Hepatic stellate cell (primary cell): ENCODE measurements at places on chromosomes 2 and 18.

GRCh38 chr2:1586251-1586922 lies 157.9 kb downstream of the PXDN start:
- no peak for DNase-seq

DNA sequence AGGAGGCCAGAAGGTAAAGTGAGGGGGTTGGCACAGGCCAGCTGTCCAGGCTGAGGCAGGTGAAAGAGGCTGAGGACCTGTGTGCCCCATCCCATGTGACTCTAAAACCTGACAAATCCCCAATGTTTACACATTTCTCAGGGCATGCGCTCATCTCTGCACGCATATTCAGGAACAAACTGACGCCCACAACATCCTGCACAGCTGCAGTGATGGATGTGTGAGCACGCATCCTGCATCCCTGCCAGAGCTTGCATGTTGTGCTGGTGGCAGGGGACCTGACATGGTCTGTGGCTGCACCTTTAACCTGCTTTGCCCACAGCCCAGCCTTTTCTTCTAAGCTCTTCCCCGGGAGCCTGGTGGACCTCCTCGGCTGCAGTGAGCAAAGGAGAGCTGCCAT lies 83.1 kb downstream of the FBXO15 start:
- no peak for DNase-seq

GRCh38 chr2:70648961-70649360 lies 95.3 kb upstream of the TGFA start:
- DNase-seq, result no peak

DNA sequence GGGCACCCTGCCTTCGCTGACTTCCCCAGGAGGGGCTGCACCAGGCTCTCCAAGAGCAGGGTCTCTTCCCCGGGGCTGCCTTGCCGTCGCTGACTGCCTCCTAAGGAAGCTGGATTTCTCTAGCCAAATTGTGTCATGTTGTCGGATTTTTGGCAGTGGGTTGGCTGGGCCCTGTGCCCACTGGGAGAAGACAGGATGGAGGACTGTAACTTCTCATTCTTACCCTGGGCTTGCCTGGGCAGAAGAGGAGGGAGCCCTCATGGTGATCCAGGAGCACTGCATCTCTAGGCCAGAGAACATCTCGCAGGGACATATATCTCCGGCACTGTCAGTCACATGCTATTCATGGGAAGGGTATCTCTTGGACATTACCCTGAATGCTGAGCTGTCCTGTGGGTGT lies 6.3 kb downstream of the MYO7B start:
- DNase-seq, result no peak

DNA sequence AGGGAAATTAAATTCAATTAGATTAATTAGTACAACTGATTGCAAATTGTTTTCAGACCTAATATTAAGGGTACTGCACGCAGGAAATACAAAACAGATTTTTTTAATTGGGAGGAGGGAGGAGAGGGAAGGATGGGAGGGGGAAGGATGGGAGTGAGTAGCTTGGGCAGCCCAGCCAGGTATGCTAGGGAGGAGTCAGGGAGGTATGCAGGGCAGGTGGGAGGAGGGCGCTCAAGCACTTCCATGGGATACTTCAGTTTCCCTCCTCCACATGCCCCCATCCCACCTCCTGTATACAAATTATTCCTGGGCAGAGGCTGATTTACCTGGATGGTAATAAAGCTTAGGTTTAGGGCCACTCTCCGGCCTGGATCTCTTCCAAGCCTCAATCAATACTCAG lies 76.6 kb upstream of the CAPN13 start:
- no peak for DNase-seq

DNA sequence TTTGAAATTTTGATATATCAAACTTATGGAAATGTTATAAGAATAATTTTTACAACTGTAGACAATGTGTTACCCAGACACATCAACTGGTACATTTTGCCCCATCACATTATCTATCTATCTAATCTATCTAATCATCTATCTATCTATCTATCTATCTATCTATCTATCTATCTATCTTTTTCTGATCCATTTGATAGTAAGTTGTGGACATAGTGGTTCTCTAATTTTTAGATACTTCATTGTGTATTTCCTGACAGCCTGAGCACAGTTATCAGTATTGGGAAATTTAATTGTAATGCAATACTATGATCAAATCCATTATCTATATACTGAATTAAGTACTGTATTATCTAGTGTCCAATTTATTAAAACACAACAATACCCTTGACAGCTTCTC lies 42.0 kb upstream of the TMEM18 start:
- DNase-seq, result no peak

GRCh38 chr2:20516646-20517341 lies 69.9 kb downstream of the RHOB start:
- DNase-seq, result no peak

GRCh38 chr18:48023334-48024008 lies 93.0 kb upstream of the SMAD2 start:
- peak; percentile 24 for DNase-seq

DNA sequence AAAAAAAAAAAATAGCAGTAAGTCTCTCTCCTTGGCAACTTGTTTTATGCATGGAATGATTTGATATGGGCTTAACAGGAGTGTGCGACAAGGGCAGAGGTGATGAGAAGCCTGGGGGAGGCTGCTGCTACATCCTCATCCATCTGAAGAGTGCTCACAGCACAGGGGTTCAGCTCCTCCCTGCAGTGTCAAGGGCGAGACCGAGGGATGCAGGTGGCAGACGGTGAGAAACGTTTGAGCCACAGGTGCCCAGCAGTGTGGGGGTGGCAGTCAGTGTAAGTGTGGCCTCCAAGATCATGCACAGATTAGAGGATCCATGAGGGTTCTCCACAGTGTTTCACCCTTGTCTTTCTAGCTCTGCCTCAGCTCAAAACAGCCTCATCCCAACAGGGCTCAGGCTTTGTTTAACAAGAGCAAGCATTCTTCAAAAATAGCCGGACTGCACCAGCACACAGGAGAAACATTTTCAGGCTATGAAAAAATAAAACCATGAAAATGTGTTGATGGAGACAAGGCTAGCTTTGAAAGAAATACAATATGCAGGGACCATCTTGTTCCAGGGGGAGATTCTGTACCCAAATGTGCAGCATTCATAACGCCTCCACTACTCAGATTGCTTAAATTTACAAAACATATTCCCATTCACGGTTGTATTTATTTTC lies 324.5 kb upstream of the MYT1L start:
- no peak for DNase-seq

DNA sequence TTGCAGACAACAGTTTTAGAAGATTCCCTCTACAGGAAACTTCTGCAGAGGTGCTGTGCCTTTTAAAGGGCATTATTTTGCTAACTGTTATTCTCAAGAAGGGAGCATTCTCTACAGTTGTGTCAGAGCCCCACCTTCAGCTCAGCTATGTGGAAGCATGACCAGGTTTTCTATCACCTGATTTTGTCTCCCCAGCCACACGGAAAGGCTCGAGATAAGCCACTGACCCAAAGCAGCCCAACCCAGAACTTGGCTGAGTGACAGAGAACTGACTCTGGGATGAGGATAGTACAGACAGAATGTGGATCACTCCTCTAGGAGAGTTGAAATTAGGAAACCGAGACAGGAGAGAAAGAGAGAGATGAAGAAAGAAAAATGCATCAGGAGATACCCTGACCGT lies 10.7 kb downstream of the COL4A4 start:
- no peak for DNase-seq

- no peak for DNase-seq
These were observed 1321.6 kb upstream of the ACVR2A start for GRCh38 chr2:146523196-146523595.

- DNase-seq, result no peak
These were observed 83.3 kb downstream of the SMIM21 start for GRCh38 chr18:75344161-75344560.

DNA sequence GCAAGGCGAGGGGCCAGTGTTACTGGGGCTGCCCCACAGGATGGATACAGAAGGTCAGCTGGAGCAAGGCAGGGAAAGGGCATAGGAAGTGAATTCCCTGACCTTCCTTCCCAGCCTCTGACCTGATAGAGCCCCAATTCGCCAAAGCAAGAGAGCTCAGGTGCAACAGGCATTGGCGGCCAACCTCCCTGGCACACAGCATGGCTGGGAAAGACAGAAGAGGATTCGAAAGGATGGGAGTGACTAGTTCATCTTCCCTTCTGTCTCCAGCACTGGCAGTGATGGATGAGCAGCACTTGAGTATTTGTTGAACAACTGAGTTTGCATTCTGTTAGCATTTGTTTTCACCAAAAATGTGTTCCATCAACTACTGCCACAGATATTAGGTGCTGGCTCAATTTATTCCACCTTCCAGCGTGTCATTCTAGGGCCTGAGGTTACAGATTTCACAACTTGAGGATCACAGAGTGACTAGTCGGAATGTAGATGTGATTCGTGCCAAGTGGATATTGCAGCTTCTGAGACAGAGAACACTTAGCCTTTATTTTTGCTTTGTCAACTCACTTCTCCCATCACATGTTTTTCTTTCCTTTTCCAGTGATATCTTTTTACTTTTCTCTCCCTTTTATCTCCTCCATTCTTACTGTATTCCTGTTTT lies 6.2 kb downstream of the COPS8 start:
- DNase-seq, result no peak

- no peak for DNase-seq
These were observed 1453.1 kb upstream of the SLC39A10 start for GRCh38 chr2:194203898-194204297.

GRCh38 chr2:203535784-203536585 lies 884 bp upstream of the RAPH1 start:
- no peak for DNase-seq

DNA sequence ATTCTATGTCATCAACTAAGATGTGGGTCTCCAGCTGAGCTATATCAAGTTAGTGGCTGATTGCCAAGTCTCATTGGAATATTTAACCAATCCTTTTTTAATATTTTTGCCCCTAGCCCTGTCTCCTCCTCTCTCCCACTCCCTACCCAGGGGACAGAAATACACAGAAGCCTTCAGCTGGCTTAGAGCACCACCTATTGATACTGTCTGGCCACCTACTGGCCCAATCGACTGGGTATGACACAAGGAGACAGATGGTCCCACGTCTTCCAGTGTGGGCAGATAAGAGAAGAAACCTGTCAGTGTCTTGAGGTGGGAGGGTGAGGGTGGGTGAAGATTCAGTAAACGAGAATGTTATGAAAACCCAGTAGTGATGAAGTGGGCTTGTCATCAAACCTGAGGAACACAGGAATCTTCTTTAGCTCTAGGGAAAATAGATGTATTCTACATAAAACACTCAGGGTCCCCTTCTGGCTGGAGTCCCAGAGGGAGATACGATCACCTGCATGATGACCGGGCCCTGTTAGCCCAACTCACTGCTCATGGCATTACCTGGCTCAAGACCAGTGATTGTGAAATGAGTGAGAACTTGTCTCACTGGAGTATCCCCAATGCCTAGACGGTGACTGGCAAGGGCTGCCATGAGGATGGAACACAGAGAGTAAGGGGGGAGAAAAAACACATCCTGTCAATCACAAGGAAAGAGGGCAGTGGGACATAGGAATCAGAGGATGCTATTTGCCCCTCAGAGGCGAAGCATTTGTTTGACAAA lies 26.7 kb downstream of the POLR1A start:
- DNase-seq, result peak; percentile 42

GRCh38 chr2:50777954-50778353 lies 254.0 kb downstream of the NRXN1 start:
- DNase-seq, result no peak

- no peak for DNase-seq
These were observed 108.2 kb downstream of the TDRD15 start for GRCh38 chr2:21231985-21232384.

DNA sequence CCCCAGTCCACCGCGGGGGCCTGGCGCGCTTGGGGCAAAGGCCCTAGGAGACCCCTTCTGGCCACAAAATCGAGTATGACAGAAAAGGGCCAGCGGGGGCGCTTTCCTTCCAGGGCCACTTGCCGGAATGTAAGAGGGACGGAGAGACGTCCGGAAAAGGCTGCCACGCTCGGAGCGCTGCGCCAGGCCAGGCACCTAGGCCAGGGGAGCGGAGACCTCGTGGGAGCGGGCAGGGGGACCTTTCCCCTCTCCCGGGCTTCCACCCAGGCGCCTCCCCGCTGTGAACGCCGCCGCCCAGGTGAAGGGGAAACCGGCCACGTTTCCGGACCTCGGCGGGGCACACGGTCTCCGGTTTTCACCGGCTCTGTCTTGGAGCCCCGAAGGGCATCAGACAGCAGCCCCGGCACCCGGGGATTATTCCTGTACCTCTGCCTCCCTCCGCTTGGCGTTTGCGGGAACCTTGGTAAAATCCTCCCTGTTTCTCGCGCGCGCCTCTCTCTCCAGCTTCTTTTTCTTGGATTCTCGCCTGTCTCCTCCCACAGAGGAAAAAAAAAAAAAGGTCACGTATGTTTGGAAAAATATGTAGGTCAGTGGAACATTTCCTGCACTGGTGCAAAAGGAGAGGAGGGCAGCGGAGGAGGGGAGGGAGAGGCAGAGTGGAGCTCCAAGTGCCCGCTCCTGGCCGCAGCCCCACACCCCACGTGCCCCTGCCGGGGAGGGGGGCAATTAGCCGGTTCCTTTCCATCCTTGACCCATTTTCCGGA lies 1.2 kb upstream of the NPAS2 start:
- DNase-seq, result peak; percentile 69
